ENCODE measurements at places on chromosomes 16 and 17.
A peak's percentile ranks its signal among the peaks of the same experiment; 100 is the strongest.

- no peak for DNase-seq
Observed at GRCh38 chr17:9850151-9850550, 24.4 kb downstream of the GLP2R start.

GRCh38 chr16:85082173-85083050 is 29.9 kb downstream of the CIBAR2 start:
- no peak for DNase-seq

- no peak for DNase-seq
Observed at GRCh38 chr16:930076-930475, 40.7 kb downstream of the LMF1 start.

GRCh38 chr17:40122136-40122998 is 596 bp downstream of the MSL1 start:
- peak; percentile 52 for DNase-seq

DNA sequence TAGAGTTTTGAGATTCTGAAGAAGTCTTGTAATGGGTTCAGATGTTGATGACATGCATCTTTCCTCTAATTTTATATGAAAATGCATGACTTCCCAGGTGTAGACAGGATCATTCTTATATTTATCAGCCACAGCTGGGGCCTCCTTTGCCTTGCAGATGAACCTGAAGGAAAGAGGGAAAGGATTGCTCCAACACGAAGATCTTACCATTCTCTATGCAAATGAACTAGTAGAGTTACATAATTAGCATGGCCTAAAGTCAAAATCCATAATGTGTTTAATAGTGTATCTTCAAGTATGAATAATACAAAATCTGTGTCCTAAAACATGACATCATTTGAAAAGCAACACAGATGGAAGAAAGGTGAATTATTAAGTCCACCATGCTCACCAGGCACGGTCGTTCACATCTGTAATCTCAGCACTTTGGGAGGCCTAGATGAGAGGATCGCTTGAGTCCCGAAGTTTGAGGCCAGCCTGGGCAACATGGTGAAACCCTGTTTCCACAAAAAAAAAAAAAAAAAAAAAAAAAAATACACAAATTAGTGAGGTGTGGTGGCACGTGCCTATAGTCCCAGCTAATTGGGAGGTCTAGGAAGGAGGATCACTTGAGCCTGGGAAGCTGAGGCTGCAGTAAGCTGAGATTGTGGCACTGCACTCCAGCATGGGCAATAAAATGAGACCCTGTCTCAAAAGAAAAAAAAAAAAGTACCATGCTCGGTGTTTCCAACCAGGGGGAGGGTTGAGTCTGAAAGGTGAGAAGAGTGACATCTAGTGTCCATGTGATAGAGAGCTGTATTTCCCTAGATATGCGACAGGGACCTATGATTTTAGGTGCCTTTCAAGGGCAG is 6.3 kb downstream of the VWA3A start:
- no peak for DNase-seq

All from stimulated activated CD4-positive, alpha-beta T cell treated with anti-CD3 and anti-CD28 coated beads, Interleukin-4, amount 100 ng/mL, for 1 hour (primary cell).